ENCODE measurements at places on chromosomes 6 and 20.

GRCh38 chr6:37531026-37531425 lies 31.3 kb upstream of the CCDC167 start:
- no peak for DNase-seq

DNA sequence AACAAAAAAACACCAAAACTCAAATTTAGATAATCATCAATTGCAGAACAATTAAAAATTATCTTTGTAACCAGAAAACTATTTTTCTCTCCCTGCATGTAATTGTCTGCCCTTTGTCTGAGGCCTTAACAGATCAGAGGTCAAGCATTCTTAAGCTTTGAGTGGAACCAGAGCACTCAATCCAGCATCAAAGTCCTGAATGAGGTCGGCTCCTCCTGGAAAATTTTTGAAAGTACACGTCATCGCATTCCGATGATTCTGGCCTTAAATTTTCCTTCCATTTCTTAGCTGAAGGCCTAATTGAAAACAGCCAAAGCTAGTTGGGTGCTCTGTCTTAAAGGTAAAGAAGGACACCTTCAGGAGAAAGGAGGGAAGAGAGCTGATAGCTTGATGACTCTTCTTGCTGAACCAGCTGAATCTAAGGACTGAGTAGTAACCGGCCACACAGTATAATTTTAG lies 510.2 kb upstream of the SULF2 start:
- no peak for DNase-seq

- peak; percentile 50 for DNase-seq
These were observed 3.9 kb downstream of the PTPRK start for GRCh38 chr6:128516514-128516898.

DNA sequence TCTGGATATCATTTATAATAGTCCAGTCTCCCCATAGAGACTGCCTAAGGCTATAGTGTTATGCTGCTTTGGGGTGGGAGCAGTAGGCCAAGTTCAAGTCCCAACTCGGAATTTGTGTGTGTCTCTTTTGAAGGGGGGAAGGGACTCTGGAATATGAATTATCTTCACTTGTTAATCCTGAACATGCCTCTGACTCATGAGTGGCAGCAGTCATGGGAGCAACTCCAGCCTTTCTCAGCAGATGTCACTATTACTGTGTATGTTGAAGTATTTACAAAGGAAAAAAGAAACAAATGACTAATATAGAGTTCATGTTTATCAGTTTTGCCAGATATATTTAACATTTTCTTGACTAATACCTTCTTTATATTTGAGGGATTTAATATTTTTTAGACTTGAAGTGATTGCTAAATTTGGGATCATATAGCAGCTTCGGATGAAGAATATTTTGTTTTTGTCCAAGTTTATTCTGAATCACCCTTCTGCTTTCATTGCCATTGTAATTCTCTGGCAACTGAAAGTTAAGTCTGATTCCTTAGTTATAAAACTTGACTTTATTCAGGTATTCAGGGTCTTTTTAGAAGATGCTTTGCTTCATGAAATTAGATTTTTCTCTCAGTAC lies 23.4 kb downstream of the FAM217A start:
- DNase-seq = peak; percentile 64

All from Kasumi-1 (cell line).